Muscle of back (tissue), 13 donors: ENCODE measurements at places on chromosomes 3 and 15.

- no peak for DNase-seq
Measured at GRCh38 chr15:89648106-89649012, 6.9 kb downstream of the KIF7 start.

GRCh38 chr3:38630606-38631005, 18.9 kb downstream of the SCN5A start:
- DNase-seq: no peak

DNA sequence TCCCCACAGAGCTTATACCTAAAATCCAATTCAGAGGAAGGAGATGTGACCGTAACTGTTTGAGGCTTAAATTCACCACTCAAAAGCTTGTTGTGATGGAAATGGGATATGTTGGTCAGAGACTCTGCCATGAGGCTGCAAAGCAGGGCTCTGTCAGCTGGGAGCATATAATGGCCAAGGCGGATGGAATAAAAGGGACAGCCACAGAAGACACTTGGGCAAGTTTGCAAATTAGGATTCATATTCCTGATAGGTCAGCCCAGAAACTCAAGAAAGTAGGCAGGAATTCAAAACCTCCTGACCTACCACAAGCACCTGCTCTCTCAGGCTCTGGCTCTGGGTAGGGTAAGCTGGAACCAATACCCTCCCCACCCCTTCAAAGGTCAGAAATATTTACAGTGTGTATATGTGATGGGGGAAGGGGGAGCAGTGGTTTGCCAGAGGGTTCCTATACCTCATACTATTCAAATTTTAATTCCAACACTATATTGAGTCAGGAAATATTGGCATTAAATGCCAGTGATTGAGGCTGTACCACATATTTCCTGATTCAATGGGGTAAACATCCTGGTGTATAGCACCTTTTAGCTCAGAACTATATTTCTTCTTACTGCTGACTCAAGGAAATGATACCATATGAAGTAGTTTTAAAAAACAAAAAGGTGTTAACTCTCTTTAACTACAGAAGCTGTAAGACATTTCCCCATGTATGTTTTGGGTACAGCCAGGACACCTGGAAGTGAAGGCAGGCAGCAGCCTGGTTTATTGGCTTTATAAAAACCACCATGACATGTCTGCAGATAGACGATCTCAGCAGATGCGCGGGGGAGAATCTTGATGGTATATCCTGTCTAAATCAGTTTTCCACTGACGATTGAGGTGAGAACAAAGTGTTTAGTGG, 19.2 kb downstream of the FYCO1 start:
- no peak for DNase-seq

- DNase-seq: no peak
Measured at GRCh38 chr3:50574444-50574831, 5.1 kb downstream of the HEMK1 start.

- DNase-seq: no peak
Measured at GRCh38 chr15:83602021-83602420, 51.9 kb upstream of the ADAMTSL3 start.

DNA sequence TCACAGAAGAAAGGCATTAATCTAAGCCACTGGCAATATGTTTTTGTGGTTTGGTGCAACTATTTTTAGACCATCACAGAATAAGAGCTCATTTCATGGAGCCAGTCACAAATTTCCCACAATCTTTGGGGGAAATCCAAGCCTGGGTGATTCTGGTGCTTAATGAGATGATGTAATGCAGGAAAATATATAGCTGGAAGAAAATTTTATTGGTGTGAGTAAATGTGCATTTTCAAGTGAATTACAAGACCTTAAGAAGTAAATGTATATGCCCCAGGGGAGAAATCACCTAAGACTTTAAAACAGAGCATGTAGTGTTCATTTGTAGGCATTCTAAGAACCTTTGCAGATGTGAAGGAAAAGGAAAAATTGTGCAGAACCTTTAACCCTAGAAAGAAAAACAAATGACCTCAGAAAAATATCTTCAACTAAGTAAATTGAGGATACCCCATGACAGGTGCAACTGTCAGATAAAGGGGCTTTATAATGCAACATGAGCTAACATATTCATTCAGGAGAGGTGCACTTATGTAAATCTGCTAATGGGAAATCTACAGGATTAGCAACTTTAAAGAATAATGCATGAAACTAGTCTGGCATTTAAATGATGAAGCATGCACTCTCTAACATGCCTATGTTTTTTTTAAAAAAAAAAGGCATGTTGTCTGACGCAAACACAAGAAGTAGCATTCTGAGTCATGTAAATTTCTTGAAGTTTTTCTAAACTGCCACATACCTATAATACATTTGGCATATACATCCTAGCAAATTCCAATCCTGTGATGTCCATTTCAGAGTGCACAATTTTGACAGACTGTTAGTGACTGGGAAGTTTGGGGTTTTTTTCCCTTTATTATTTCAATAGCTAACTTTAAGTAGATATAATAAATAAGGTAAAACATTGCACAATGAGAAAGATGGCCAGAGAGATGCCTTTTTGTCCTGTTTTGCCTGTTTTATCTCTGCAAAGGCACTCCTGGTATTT, 105.1 kb downstream of the MEX3B start:
- peak; percentile 30 for DNase-seq

DNA sequence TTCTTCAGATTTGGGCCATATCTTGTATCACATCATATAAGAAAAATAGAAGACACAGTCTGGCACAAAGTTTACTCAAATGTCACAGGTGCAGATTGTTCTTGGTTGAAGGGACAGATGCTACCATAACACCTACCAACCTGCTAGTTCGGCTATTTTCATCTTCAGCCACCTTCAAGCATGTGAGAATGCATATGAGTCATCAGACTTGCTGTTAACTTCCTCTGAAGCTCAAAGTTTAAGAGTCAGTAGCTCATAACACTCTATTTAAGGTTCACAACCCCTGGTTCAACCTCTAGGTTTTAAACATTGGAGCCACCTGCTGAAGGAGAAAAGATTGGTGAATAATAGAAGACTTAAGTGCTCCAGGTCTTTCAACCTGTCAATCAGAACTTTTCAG, 522.8 kb downstream of the NLGN1 start:
- DNase-seq: no peak

GRCh38 chr15:91357011-91357410, 257.0 kb downstream of the SV2B start:
- DNase-seq: no peak

- no peak for DNase-seq
Measured at GRCh38 chr3:31345581-31345980, 187.1 kb upstream of the STT3B start.

- DNase-seq: no peak
Measured at GRCh38 chr3:46865546-46865945, 2.3 kb upstream of the MYL3 start.

- DNase-seq: no peak
Measured at GRCh38 chr3:177145381-177145780, 51.9 kb downstream of the TBL1XR1 start.

DNA sequence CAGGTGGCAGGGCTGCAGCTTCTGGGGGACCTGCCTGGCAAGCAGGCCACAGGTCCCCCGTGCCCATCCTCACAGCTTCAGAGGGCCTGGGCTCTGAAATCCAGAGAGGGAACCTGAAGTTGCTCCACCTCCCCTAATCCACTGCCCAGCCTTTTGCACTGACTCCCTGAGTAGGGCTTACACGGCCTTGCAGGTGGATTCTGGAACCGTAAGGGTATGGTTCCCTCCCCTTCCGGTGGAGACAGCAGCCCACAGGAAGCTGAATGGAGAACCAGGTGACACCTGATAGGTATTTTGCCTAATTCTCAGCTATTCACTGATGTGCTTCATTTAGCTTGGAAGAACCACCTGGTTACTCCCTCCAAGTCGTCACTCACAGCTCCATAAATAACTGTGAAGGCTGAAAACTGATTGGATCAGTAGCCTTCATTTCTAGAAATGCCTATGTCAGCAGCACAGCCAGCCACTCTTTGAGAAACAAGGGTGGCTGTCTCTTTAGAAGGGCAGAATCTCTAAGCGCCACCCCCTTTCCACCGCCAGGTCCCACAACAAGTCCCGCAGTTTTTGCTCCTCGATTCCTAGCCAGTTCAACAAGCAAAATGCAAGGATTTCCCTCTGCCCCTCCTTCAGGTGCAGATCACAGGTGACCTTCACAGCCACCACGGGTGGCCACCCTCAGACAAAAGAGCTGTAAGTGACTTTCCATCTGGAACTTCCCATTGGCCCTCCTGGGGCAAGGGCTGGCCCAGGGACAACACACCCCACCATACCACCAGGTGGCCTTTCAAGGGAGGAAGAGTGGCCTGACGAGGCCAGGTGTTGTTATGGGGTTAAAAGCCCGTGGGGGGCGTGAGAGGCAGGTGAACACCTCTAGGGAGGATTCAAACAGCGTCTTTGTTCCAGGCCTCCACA, 112.9 kb downstream of the SEC22A start:
- no peak for DNase-seq

DNA sequence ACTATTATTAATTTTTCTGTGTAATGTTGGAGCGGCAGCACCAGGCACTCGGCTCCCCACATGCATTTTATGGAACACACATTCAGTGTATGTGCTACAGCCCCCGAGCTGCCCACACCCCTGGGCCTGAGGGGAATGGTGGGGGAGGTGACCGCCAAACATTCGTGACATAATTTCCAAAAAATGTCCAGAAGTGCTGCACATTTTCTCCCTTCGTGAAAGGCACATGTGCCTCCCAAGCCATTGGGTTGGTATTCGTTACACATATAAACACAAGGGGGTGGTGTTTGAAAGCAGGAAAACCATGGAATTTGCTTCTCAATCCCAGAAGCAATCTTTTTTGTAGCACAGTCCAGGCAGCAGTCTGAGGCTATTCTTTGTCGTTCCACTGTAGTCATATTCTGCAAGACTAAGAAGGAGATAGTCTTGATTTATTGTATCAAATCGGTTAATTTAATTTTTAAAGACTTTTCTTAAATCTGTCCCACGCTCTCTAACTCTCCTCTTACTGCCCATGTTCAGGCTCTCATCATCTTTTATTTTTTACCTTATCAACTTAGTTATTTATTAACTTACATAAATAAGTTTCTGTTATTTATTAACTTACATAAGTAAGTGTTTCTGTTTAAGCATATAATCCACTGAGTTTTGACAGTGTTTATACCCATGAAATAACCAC, 39.2 kb upstream of the POLR2M start:
- DNase-seq: peak; percentile 75

- DNase-seq: no peak
Measured at GRCh38 chr15:40397688-40398412, 7.7 kb upstream of the IVD start.

DNA sequence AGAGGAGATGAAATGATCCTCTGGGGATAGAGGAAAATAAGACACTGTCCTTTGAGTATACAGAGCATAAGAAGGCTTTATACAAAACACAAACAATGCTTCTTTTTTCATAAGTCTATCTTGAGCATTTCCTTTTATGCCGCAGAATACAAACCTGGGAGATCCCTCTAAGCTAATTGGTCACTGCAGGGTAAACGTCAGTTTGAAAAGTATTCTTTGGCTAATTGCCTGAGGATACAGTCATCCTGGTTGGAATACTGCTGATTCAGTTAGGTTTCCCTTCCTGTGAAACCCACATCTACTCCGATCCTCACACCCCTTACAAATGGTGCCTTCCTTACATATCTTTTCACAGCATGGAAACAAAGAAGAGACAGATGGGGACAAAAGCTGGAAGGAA, 10.6 kb downstream of the WNT5A start:
- peak; percentile 82 for DNase-seq

- DNase-seq: no peak
Measured at GRCh38 chr3:125382298-125382697, 7.2 kb upstream of the ZNF148 start.

DNA sequence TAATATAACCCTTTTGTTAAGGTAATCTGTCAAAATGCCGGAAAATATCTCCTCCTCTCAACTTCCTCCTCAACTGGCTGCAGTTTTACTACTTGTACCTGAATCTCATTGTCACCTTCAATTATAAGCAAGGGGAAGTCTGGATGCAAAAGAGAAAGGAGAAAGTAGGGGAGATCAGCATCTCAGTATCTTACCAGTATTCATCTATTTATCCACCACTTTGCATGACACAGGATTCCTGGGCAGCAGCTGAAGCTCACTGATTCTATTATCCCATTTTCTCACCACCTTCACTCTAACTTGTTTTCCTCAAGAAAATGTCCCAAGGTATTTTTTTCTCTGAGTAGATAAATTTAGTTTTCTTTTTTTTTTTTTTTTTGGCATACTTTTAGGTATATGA, 440.5 kb upstream of the CBLB start:
- no peak for DNase-seq

DNA sequence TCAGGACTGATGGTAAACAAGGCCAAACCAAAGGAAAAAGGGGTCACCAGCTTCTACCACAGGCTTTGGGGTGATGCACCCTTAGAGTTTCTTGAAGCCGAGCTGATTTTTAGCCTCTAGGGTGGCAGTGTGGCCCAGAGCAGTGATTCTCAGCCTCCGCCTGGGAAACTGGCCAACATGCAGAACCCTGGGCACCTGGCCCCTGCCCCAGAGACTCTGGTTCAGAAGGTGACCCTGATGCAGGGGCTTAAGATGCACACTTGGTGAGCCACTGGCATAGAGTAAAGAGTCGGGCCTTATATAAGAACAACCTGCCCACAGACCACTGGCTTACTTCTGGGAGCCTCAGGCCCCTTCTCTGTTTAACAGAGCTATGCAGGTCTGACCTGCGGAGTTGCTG, 44.5 kb downstream of the SYNM start:
- DNase-seq: no peak

DNA sequence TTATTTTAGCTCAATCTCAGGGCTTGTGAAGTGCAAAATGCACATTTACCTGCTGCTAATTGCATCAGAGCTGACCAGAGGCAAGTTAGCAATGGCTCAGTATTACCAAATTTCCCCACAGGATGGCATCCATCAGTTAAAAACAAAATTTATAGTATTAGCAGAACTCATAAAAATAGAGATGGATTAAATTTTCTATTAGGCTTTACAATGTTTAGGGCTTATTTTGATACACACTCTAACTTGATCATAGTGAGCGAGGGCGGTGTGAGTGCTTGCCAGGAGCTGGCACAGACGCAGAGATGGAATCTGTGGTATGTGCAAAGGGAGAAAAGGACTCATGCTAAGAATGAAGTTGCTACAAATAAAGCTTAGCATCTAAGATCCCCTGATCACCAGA, 241.0 kb downstream of the NSUN3 start:
- peak; percentile 24 for DNase-seq

GRCh38 chr15:43749690-43750345, 3.6 kb downstream of the PDIA3 start:
- no peak for DNase-seq

GRCh38 chr15:51681303-51681963, at the start of gene SCG3:
Gene SCG3 (plus strand): TSS chr15:51681503. CDS start chr15:51681756, 253 bp downstream.
- DNase-seq: peak; percentile 76

- DNase-seq: no peak
Measured at GRCh38 chr3:49013738-49014660, 4.4 kb downstream of the DALRD3 start.

- no peak for DNase-seq
Measured at GRCh38 chr3:177356952-177357351, 159.7 kb upstream of the TBL1XR1 start.

DNA sequence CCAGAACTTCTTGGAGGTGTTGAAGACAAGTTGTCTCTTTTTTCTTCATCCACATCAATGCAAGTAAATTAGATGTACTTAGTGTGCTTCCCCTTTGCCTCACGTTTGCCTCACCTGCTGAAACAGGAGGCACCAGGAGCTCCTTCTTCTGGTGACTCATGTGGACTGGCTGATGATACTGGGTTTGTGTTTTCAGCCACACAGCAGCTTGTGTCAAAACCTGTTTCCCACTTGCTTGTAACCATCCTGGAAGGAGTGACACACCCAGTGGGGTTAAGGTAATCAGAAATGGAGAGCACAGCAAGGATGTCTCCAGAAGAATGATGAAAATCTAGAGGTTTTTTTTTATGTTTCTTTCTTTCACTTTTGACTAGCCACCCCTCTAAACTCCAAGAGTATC, 143.3 kb upstream of the RBMS3 start:
- DNase-seq: no peak

- DNase-seq: no peak
Measured at GRCh38 chr3:35883929-35884328, 244.6 kb downstream of the ARPP21 start.
